ENCODE measurements at places on chromosomes 4 and X. TPM values are rescaled to one million over a fixed set of nuclear protein-coding genes. Genes with fewer than 3 reads are reported as not detected.
A peak's percentile ranks its signal among the peaks of the same experiment; 100 is the strongest.

The MAGEA10 gene
- not detected for total RNA-seq

The SPANXA2 gene
- total RNA-seq, result not detected

The GC gene
- not detected for total RNA-seq

The MCF2 gene
- 0.07 TPM for total RNA-seq

- DNase-seq, result no peak
Measured at GRCh38 chrX:19350941-19351384, 7.2 kb downstream of the PDHA1 start.

DNA sequence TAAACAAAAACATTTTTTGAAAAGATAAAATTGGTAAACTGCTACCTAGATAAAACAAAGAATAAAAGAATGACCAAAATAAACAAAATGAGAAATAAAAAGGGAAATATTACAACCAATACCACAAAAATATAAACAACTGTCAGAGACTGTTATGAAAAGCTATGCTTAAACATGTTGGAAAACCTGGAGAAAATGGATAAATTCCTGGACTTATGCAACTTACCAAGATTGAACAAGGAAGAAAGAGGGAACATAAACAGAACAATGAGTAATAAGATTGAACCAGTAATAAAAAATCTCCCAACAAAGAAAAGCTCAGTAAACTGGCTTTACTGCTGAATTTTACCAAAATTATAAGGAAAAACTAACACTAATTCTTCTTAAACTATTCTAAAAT, 518.7 kb downstream of the GRXCR1 start:
- DNase-seq, result no peak

DNA sequence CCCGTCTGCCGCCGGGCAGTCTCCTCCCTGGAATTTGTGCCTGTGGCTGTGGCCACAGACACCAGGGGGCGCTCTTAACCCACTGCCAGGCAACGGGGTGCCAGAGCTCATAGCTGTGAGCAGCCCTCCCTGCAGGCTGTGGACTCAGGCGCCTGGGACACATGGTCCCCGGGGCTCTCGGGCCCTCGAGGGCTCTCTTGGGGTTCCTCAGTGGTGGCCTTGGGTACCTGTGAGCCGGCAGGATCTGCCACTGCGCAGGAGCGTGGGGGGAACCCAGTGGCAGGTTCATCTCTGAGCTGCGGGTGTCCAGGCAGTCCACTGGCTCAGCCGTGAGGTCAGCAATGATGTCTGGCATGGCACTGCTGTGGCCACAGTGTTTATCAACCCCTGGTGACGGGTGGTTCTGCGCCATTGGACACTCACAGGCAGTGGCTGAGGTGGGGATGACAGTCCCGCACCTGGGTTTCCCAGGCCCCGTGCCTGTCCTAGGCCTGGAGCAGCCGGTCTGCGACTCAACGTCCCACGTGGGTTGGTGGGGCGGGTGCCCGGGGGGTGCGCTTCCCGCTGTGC, 37.2 kb downstream of the PCGF3 start:
- DNase-seq, result peak; percentile 85

All from activated naive CD4-positive, alpha-beta T cell treated with anti-CD3 and anti-CD28 coated beads for 36 hours (primary cell).